ENCODE measurements at places on chromosomes 1 and 21.
A peak's percentile ranks its signal among the peaks of the same experiment; 100 is the strongest.

DNA sequence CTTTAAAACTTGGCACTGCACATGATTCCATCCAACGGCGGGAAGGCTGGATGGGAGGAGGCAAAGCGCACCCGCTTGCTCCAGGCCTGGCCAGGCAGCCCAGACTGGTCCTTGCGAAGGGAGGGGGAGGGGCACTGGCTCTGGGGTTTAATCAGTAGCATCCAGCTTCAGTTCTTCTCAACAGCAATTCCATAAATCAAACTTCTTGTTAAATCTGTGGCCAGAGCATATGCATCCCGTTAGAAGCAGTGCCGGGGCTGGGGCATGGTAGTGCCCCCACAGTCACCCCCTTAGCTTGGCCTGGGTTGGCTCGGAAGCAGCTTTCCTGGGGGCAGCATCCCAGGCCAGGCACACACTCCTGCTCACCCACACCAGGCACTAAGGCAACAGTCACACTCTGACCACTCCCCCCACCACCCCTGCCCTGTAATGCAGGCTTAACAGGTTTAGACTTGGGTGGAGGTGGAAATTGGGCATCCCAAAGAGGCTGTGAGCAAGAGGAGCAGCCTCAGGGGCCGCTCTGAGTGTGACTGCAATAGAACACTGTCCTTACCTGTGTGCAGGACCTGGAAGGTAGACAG lies 94.1 kb upstream of the CASZ1 start:
- DNase-seq = no peak

- no peak for DNase-seq
These were observed 130.8 kb downstream of the HFM1 start for GRCh38 chr1:91273875-91274274.

GRCh38 chr1:173038875-173039554 lies 11.7 kb downstream of the TNFSF18 start:
- peak; percentile 15 for DNase-seq

- DNase-seq = peak; percentile 46
These were observed 41.8 kb downstream of the GATAD2B start for GRCh38 chr1:153880962-153881361.

- DNase-seq = no peak
These were observed 25.6 kb downstream of the IRF2BP2 start for GRCh38 chr1:234584420-234584805.

Measured in activated CD4-positive, alpha-beta T cell treated with anti-CD3 and anti-CD28 coated beads for 48 hours (primary cell).